ENCODE measurements at places on chromosomes 5 and 9.

DNA sequence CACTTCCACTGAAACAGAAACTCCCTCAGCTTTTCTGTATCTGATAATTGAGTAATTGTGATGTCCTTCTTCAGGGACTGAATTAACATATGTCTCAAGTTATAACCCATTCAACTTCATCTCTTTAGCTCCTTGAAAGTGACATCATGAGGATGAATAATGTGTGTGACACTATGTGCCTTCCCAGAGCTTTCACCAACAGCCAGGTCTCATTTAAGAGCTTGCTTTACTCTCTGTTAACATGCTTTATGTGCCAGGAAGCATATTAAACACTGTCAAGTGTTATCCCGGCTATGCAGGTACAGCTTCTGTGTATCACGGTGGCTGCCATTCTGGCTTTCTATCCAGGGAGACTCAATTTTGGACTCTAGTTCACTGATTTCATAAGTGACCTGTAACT, 799.9 kb downstream of the CDH12 start:
- no peak for DNase-seq

- no peak for DNase-seq
These were observed 8.7 kb upstream of the C5orf34 start for GRCh38 chr5:43523662-43524072.

DNA sequence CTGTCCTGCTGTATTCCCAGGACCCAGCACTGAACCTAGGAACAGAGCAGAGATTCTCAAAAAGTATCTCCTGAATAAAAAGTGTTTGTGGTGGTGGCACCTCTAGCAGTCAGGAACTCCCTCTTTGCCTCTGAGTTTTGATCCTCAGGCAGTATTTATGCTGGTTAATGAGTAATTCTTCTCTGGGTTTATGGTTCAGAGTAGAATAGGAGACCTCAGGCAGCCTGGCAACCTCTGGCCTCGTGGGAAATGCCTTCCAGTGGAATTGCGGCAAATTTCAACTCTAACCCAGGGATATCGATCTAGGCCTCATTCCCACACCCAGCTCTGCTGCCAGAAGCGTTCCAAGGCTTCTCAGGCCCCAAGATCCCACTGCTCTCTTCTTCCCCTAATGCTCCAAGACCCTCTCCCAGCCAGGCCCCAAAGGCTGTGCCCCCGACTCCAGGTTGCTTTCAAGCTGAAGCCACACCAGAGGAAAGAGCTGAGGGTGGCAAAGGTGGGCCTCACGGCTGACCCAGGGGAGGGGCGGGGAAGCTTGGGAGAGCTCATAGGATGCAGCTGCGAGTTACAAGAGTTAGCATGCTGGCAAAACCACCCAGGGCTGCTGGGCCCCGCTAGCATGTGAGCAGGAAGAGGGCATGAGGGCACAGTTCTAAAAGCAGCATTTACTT, 10.9 kb upstream of the HDHD3 start:
- DNase-seq: no peak

- DNase-seq: no peak
These were observed 453.9 kb downstream of the TUSC1 start for GRCh38 chr9:25224309-25224708.

DNA sequence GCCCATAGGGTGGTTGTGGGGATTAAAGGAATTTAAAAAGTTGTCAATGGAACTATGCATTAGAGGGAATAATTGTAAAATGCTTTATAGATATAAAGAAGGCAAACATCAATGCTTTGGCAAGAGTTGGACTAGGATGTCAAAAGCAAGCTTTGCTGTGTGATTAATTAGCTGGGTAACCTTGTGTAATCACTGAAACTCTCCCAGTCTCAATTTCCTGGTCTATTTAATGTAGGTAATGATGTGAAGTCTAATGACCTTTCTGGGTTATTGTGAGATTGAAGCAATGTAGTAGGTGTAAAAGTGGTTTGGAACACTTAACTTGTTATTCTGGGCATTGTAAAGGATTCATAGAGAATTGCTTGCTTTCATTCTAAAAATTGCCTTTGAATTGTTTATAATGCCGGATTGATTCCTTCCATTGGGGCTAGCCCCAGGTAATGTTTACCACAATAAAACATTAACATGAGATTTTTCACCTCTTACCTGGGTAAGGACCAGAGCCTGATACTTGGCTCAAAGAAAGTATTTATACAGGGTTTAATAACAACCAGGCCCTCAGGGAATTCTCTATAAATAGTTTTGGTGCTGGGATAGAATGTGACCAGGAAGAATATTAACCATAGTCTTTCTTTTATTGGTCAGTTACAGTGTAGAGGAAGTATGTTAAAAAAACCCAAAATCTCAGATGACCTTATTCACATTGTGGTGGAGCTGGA, 30.0 kb upstream of the CLINT1 start:
- no peak for DNase-seq

- DNase-seq: peak; percentile 30
These were observed 320.8 kb downstream of the CCDC171 start for GRCh38 chr9:15873573-15874177.

- no peak for DNase-seq
These were observed 11.8 kb downstream of the IL6ST start for GRCh38 chr5:55982957-55983381.

DNA sequence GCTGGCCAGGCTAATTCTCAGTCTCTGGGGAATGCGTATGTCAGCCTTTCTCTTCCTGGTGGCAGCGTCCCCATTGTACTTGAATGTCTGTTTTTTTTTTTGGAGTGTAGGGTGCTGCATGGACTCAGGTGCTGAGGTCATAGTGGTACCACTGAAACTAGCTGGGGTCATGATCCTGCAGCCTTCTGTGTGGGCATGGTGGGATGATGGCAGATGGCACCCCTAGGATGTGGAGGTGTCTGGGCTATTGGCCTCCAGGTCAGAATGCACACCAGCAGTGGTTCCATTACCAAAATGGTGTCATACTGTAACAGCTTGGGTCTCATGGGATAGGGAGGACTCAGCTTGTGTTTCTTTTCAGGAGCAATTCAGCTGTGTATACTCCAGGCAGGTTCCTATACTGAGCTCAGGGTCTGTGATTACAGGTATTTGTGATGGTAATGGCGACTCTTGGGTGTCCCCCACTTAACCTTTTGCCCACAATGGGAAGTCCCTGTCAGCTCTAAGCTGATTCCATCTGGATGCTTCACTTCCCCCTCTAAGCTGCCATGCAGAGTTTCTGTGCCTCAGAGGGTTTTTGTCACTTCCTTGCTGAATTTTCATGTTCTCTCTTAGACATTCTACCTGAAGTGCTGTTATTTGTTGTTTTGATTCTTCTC, 17.9 kb downstream of the HSD17B4 start:
- no peak for DNase-seq

DNA sequence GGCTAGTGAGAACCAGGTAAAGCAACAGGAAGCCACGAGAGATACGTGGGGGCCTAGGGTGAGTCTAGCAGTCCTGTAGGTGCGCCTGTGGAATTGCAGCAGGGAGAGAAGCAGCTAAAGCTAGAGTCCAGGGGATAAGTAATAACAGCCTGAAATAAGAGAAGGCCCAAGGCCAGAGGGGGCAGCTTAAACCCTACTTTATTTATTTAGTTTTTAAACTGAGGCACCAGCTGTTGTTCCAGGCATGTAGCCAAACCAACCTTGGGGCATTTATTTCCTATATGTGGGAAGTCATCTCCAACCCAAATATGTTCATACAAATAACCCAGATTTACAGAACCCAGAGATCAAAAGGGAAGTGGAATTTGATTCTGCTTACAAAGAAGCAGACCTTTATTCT, 93.5 kb downstream of the GLDC start:
- DNase-seq: no peak

DNA sequence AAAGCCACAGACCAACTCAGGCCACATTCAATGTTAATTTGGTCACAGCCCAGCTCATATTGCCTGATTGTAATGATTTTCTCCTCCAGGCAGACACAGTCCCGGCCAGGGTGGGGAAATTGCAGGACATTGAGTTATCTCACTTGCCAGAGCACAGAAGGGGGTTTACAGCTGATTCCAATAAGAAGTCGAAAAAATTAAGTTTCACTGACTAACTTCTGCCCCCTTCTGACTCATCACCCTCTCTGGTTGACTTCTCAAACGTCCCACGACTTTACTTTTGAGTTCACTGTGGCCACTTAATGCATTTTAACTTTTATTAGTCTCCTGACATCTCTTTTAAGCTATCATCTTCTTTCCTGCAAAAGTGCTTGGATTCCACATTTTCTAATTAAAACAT, 321.4 kb upstream of the WWC1 start:
- no peak for DNase-seq

GRCh38 chr9:133514460-133515239, 10.1 kb downstream of the MYMK start:
- DNase-seq: no peak

GRCh38 chr5:161176221-161176620, 324.2 kb upstream of the ATP10B start:
- DNase-seq: no peak

DNA sequence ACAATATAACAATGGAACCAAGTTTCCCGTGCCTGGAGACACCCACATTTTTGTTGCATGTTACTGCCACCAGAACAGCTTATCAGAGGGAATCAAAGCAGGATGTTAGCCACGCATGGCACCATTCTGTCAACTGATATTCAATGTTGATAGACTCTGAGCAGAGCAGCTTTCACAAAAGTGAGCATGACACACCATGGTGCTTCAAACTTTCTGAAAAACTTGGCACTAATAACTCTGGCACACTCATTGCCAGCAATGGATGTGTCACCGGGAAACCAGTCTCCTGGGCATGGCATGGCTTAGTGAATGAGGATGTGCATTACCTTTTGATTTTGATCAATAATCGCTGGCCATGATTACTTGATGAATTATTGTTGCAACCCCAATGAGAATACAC, 19.7 kb downstream of the NIPSNAP3B start:
- no peak for DNase-seq

DNA sequence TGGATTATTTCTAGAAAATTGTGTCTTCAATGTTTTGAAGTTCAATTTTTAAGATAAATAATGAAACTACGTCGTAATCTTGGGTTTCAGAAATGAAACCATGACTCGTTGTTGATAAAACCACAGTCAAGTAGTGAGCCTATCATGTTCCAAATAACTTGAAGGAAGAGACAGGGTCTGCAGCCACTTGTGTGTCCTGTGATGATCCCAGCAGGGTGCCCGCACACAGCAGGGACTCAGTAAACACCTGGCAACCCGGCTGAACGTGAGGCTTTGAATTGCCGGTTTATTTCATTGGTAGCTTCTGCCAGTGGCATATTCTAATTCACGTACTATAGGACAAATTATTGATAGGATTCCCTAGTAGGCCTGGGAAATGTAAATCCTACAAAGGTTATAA, 679.6 kb downstream of the IRX1 start:
- no peak for DNase-seq

- DNase-seq: no peak
These were observed 207.1 kb downstream of the VPS13A start for GRCh38 chr9:77384406-77384805.

GRCh38 chr5:96629774-96630173, 32.4 kb upstream of the CAST start:
- no peak for DNase-seq

- no peak for DNase-seq
These were observed 126.9 kb upstream of the MAP3K1 start for GRCh38 chr5:56688402-56688801.

DNA sequence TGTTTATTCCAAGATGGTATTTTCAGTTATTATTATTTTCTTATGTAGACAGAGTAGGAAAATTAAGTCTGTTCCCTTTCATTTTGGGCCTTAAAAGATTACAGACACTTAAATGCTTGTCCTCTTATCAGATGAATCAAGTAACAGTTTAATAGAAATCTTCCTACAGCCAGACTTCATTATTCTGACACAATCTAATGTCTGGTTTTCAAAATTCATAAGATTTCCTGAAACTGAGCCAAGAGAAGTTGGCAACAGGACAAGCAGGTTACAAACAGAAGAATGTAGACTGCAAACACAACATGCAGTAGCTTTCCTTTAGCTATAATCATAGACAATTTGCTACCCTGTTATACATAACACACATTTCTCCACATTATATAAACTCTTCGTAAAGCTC, 130.5 kb downstream of the FBXL17 start:
- no peak for DNase-seq

DNA sequence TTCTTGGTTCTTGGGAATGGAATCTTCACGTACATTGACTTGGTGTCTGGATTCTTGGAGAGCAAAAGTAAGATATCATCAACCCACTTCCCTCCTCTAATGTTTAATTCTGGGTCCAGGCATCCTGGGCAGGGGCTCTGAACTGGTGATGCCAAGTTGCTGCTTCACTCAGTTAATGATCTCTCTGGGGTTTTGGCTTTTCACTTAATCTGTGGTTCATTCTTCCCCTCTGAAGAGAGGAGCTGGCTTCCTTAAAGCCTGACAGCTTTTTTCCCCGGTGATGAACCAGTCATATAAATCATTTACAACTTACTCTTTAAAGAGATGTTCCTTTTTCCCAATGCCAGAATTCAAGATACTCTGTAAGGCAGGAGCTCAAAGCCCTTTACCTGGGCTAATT, 65.9 kb downstream of the ARHGAP26 start:
- DNase-seq: no peak

DNA sequence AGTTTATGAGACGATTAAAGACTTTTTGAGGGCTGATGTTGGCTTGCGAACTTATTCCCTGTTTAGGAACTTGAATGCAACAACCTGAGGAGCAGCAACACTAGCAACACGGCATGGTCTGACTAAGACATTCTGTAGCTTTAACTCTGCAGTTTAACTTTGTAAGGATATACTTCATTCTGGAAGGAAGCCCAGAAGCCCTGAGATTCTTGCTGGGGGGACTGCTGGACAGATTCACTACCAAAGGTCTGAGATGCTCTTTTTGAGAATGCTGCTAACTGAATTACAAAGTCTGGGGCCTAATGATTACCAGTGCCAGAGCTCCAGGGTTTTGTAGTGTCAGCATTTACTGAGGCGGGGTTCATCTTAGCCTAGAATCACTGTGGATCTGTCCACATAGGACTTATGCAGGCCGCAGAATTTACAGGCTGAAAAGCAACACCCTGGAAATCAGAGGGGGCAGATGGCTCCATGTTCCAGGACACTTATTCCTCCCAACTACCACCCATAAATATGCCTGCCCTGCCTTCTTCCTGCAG, 537.1 kb upstream of the CDH18 start:
- no peak for DNase-seq

- DNase-seq: no peak
These were observed 75.7 kb downstream of the GCNT4 start for GRCh38 chr5:74976651-74977050.

DNA sequence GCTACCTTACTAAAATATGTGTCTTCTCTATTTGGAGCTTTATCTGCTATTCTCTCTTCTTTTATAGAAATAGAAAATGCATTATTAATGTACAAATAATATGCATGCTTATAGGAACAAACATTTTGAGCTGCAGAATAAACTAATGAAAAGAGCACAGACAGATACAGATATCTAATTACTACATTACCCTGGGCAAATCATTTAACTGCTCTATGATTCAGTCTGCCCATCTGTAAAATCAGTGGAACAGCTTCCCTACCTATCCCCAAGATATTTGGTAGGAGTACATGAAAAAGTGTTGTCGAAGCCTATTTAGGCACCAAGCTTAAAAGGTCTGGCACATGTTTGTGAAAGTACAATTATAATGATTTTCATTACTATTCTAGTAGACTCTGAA, 166.3 kb downstream of the EFNA5 start:
- DNase-seq: no peak

- no peak for DNase-seq
These were observed 850 bp downstream of the RRAGA start for GRCh38 chr9:19049917-19050636.
